Body of pancreas (tissue), 4 donors: ENCODE measurements at places on chromosomes 12 and 14.

DNA sequence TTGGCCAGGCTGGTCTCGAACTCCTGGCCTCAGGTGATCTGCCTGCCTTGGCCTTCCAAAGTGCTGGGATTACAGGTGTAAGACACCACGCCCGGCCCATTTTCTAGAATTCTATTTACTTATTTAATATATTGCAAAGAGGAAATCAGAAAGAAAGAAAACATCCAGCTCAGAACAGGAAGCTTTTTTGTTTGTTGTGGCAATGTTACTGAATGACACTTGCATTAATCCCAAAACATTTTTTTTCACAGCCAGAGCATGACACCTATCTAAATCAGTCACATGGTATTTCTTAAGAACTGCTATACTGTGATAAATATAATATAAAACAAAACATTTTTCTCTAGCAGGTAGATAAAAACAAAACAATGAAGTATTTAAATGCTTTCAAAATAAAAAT lies 12.6 kb downstream of the CFL2 start:
- DNase-seq, result no peak

GRCh38 chr12:114684098-114684869 lies at the start of gene TBX3:
TBX3 (minus strand) TSS chr12:114684175; CDS start chr12:114683200, 975 bp downstream.
- peak; percentile 80 for DNase-seq

- DNase-seq, result no peak
Observed at GRCh38 chr14:83713732-83714131, 1816.2 kb upstream of the FLRT2 start.

GRCh38 chr14:23663127-23663526 lies 27.0 kb downstream of the DHRS2 start:
- DNase-seq, result no peak

GRCh38 chr12:123034865-123035264 lies 54.4 kb downstream of the ARL6IP4 start:
- no peak for DNase-seq

DNA sequence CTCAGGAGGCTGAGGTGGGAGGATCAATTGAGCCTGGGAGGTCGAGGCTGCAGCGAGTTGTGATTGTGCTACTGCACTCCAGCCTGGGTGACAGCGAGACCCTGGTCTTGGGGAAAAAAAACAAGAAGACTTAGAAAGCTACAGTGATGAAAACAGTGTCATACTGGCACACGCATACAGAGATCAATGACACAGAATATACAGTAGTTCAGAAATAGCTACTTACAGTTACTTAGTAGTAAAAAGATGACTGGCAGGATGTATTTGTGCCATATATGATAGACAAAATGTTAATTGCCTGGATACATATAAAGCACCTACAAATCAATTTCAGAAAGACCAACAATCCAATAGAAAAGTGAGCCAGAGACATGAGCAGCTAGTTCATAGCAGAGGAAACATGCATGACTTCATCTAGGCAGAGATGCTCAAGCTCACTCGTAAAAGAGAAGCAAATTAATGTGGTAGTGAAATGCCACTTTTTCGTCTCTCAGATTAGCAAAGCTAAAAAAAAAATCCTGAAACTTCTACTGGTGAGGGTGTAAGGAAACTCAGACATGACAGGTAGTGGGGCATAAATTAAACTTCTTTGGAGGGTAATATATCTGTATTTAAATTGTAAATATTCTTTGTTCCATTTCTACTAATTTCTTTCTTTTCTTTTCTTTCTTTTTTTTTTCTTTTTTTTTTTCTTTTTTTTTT lies 2.5 kb upstream of the ALDH2 start:
- no peak for DNase-seq

DNA sequence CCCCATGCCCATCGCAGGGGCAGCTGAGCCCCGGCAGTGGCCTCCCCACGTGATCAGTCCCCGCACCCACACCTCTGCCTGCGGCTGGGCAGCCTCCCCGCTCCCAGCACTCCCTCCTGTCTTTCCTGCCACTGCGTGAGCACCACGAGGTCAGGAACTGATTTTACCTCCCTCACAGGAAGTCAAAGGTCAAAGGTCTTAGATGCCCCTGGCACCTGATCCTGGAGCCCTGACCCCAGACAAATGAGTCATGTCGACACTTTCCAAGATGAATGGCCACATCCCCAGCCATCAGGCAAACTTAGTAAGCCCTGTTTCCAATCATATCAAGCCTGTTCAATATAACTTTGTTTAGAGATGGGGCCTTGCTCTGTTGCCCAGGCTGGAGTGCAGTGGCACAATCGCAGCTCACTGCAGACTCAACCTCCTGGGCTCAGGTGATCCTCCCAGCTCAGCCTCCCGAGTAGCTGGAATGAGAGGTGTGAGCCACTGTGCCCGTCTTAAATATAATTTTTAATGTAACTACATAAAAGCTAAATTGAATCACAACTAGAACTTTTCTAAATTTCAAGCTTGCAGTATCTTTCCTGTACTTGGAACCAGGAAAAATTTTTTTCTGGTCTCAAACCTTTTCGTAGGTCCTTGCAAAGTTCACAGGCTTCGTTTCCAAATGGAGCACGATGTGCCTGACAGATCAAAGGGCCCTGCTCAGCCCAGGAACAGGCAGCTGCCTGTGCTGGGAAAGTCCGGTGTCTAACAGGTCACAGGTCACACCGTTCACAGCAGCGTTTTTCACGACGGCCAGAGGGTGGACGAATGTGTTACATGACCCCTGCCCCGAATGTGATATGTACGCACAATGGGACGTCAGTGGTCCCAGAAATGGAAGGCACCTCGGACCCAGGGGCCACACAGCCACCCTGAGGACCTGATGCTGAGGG lies 1.9 kb downstream of the LRCOL1 start:
- no peak for DNase-seq

DNA sequence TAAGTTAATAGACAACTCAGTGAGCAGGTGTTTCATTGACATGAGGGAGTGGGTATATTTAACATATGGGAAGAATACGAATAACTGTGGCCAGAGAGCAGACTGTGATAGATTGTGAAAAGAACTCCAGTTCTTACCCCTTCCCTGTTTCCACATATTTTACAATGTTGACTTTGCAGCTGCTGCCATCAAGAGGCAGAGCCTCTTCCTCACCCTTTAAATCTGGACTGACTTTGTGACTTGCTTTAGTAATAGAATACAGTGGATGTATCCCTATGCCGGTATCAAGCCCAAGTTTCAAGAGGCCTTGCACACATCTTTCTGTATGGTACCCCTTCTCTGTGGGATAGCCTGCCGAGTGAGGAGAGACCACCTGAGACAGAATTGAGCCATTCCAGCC lies 356.7 kb downstream of the ETNK1 start:
- no peak for DNase-seq

GRCh38 chr14:57402173-57402852 lies 11.9 kb downstream of the NAA30 start:
- no peak for DNase-seq

GRCh38 chr12:14810953-14811483 lies 3.0 kb downstream of the SMCO3 start:
- peak; percentile 60 for DNase-seq

GRCh38 chr14:21096978-21097635 lies 1.3 kb downstream of the ZNF219 start:
- no peak for DNase-seq

DNA sequence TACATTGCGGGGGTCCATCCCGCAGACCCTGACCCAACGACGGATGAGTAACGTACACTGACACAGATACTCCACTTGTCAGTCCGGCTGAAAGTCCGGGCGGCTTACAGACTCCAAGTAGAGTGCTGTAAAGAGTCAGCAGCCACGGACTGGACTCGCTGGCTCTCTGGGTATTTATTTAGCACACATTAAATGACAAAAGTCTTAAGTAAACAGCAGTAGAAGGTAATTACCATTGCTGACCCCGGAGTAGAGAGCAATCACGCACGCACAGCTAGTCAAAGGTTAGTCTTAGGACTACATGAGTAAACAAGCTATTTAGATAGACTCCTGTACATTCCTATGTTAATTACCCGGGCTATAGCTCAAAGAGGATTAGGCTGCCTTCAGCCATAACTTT lies 780.9 kb downstream of the RPS29 start:
- no peak for DNase-seq

DNA sequence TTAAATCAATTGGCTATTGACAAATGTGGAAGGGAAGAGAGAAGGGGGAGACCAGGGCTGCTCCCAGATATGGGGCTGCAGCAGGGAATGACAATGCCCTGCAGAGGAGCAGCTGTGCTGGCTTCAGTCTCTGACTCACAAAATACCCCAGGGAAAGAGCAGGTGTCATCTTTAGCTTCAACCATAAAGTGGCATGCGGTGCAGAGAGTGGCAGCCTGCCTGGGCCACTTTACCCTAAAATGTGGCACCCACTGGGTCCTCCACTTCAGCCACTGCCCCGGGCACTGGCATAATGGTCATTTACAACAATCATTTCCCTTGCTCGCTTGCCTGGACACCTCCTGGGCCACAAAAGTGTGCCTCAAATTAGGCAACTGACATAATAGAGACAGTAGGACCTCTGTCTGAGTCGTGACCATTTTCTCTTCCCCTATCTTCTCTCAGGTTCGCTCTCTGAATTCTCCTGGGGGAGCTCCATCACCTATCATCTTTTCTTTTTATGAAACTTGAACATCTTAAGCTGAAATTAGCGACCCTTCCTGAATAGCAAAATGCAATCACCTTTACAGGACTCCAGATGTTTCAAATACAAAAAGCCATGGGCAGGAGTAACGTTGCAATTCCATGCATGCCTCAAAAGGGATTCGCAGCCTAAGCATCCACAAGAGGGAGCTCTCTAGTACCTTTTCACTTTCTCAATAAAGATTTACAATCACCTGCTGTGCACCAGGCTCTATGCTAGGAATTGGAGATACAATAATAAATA lies 179.9 kb upstream of the ATF7IP start:
- DNase-seq, result peak; percentile 60

GRCh38 chr12:117067016-117067415 lies 32.2 kb downstream of the TESC start:
- no peak for DNase-seq

DNA sequence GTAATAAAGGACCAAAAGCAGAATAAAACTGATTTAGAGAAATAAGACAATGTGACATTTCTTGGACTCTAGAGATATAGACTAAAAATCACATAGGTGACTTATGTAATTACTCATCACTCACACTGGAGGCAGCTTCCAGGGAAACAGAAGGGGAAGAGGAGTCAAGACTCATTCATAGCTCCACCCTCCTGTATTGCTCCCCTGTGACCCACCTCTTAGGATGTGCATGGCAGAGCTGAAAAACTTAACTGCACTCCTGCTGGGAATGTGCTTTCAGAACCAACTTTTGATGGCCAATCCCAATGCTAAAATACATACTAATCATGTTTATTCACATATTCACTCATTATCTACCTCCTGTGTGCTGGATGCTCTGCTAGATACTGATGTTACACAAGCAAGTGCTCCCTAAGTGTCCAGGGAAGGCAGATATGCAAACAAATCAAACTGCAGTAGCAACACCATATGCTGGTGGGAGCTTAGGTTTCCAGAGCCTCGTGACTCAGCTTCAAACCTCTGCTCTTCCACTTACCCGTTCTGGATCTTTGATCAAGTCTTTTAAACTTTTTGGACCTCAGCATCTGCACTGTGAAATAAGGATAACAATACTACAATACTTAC lies 316.1 kb downstream of the GALC start:
- no peak for DNase-seq

DNA sequence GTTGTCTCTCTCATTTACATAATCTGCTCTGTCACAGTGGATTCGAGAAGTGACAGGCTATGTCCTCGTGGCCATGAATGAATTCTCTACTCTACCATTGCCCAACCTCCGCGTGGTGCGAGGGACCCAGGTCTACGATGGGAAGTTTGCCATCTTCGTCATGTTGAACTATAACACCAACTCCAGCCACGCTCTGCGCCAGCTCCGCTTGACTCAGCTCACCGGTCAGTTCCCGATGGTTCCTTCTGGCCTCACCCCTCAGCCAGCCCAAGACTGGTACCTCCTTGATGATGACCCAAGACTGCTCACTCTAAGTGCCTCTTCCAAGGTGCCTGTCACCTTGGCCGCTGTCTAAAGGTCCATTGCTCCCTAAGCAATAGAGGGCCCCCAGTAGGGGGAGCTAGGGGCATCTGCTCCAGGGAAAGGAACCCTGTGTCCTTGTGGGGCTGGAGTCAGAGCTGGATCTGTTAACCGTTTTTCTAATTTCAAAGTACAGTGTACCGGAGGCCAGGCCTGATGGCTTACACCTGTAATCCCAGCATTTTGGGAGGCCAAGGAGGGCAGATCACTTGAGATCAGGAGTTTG lies 5.1 kb downstream of the ERBB3 start:
- peak; percentile 64 for DNase-seq

DNA sequence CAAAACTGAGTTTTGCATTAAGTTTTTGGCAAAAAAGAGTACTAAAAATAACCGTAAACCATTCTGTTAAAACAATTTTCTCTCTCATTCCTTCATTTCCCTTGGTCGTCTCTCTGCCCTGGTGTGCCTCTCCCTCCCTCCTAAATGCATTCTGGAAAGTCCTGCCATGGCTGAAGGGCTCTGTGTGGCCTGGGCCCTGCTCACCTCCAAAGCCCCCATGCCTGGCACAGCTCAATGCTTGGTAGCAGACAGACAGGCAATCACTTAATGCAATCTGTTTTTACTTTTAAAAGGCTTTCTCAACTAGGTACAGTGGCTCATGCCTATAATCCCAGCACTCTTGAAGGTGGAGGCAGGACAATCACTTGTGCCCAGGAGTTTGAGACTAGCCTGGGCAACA lies 47.8 kb downstream of the CDC42BPB start:
- DNase-seq, result no peak

DNA sequence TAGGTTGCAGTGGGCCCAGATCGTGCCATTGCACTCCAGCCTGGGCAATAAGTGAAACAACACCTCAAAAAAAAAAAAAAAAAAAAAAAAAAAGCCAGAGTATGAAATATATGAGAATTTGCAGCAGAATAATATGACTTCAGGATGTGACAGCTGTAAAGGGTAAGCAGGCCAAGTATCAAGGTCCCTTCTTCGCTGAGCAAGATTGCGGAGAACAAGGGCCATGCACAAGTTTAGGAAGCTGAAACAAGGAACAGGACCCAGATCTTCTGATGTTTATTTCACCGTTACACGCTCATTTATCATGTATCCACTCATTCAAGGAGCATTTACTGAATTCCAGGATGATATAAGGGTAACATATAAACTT lies 659 bp upstream of the FOXJ2 start:
- DNase-seq, result no peak

GRCh38 chr14:75162631-75163030 lies 13.8 kb downstream of the TMED10 start:
- no peak for DNase-seq

- no peak for DNase-seq
Observed at GRCh38 chr12:103138538-103138937, 181.1 kb downstream of the ASCL1 start.

GRCh38 chr12:118467641-118468305 lies 91.4 kb downstream of the SUDS3 start:
- DNase-seq, result no peak

- DNase-seq, result no peak
Observed at GRCh38 chr14:60651086-60651795, 2.0 kb upstream of the SIX1 start.

GRCh38 chr14:21528381-21529348 lies 2.5 kb upstream of the SALL2 start:
- DNase-seq, result no peak

DNA sequence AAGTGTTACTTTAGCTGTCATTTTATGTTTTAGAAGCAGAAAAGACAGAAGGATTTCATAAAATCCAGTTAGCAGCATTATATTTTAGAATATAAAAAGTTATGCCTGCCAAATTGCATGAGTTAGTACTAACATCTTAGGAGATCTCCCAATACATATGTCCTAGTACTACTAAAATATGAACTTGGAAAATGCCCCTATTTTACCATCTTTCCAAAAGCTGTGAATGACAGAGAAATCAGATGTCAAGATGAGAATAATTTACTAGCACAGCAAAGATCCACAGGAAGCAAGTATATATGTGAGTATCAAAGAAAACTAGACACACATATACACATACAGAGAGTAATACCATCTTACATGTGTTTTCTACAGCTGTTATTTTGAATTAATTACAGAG lies 196.9 kb downstream of the CPNE8 start:
- DNase-seq, result no peak
